ENCODE measurements at places on chromosomes 7 and 10. TPM values are rescaled to one million over a fixed set of nuclear protein-coding genes. Genes with fewer than 3 reads are reported as not detected.

The TAC1 gene
- not detected for total RNA-seq

The PON3 gene
- total RNA-seq = 0.66 TPM

The TMEM213 gene
- not detected for total RNA-seq

The NEUROG3 gene
- total RNA-seq = not detected

The ZNF862 gene
- total RNA-seq = 5.8 TPM

The FOXI2 gene
- total RNA-seq = not detected

The ETV1 gene
- 5.4 TPM for total RNA-seq

The SORCS1 gene
- not detected for total RNA-seq

The PCLO gene
- 0.45 TPM for total RNA-seq

The RAB19 gene
- total RNA-seq = 0.27 TPM

The TMEM178B gene
- total RNA-seq = not detected

The PVRIG gene
- total RNA-seq = not detected

The CALY gene
- total RNA-seq = not detected

The AGBL3 gene
- 1.3 TPM for total RNA-seq

The HIP1 gene
- 19.5 TPM for total RNA-seq

The PAPOLB gene
- under 0.01 TPM for total RNA-seq

The PPP1R9A gene
- total RNA-seq = 2.6 TPM

The NACAD gene
- total RNA-seq = 0.18 TPM

The CRPPA gene
- 0.85 TPM for total RNA-seq

The NUDT13 gene
- total RNA-seq = 1.6 TPM

The TBL2 gene
- 61.8 TPM for total RNA-seq

The MPP7 gene
- total RNA-seq = 0.56 TPM

The DMBT1 gene
- not detected for total RNA-seq

The CNPY1 gene
- not detected for total RNA-seq

The NUTM2A gene
- total RNA-seq = 0.19 TPM

The STEAP1B gene
- 29.0 TPM for total RNA-seq

The TRPV5 gene
- total RNA-seq = not detected

The LYZL2 gene
- total RNA-seq = not detected

The SEPTIN7 gene
- total RNA-seq = 205 TPM

The ELAPOR2 gene
- total RNA-seq = 8.9 TPM

The CUEDC2 gene
- total RNA-seq = 38.1 TPM

The MAP3K8 gene
- total RNA-seq = 4.0 TPM

The GPR15LG gene
- total RNA-seq = not detected

The IL15RA gene
- total RNA-seq = 9.7 TPM

The LRRC4 gene
- total RNA-seq = 1.3 TPM

The INSIG1 gene
- 26.5 TPM for total RNA-seq

The DENND2A gene
- total RNA-seq = 0.66 TPM

The MNX1 gene
- total RNA-seq = not detected

The ITIH2 gene
- total RNA-seq = not detected

The KIF20B gene
- total RNA-seq = 8.6 TPM

The SPDYE1 gene
- not detected for total RNA-seq

The ANXA7 gene
- total RNA-seq = 72.2 TPM

The PDE1C gene
- 0.38 TPM for total RNA-seq

The OR6V1 gene
- total RNA-seq = not detected

The C10orf95 gene
- total RNA-seq = not detected

The UPK3BL2 gene
- total RNA-seq = 3.2 TPM

The IFIT1B gene
- total RNA-seq = not detected

The ACSL5 gene
- total RNA-seq = 12.6 TPM

The KIAA1549 gene
- total RNA-seq = 2.3 TPM

The CTBP2 gene
- 87.1 TPM for total RNA-seq

The OR2A1 gene
- not detected for total RNA-seq

The ADCY1 gene
- 0.54 TPM for total RNA-seq
